Glomerular endothelial cell (primary cell): ENCODE measurements at places on chromosomes 5 and 9. TPM values are rescaled to one million over a fixed set of nuclear protein-coding genes. Genes with fewer than 3 reads are reported as not detected.

The INIP gene
- total RNA-seq: 20.0 and 22.3 TPM in 2 replicates

The OR1J2 gene
- total RNA-seq: not detected in 2 replicates

The TXNDC15 gene
- 39.2 and 55.4 TPM in 2 replicates for total RNA-seq

The TMEM232 gene
- 0.41 TPM in 1 of 2 replicates, not detected in the other for total RNA-seq

The SQSTM1 gene
- total RNA-seq: 632 and 783 TPM in 2 replicates

The IGFBPL1 gene
- 0.35 TPM in 1 of 2 replicates, not detected in the other for total RNA-seq

The C1QTNF3 gene
- total RNA-seq: 3.5 and 10.5 TPM in 2 replicates

The CDHR2 gene
- total RNA-seq: not detected in 2 replicates

The B4GALT1 gene
- 57.3 and 71.0 TPM in 2 replicates for total RNA-seq

GRCh38 chr5:80754900-80755299 is 100.1 kb upstream of the DHFR start:
- no peak for DNase-seq

GRCh38 chr9:75850459-75851200 is 39.8 kb upstream of the PCSK5 start:
- DNase-seq: no peak

- no peak for DNase-seq
Observed at GRCh38 chr5:20660588-20660987, 672.6 kb upstream of the CDH18 start.

GRCh38 chr9:116355153-116355921 is 201.7 kb downstream of the PAPPA start:
- no peak for DNase-seq

DNA sequence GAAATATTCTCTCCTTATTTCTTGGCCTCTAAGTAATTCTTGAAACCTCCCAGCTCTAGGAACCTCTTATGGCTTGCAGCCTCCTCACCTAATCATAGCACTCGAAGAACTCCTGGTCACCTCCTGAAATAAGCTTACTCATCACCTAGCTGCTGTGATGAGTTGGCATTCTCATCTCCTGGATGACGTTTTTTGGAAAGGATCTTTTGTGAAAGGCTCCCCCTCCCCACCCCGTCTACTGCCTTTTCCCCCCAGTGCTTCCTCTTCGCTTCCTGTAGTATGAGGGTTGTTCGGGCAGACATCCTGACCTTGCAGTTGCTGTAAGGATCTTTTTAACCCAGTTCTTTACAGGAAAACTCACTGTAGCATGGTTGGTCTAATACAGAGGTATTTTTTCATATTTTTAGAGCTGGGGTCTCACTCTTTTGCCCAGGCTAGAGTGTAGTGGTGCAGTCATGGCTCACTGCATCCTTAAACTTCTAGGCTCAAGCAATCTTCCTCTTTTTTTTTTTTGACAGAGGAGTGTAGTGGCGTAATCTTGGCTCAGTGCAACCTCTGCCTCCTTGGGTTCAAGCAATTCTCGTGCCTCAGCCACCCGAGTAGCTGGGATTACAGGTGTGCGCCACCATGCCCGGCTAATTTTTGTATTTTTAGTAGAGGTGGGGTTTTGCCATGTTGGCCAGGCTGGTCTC is 41.8 kb downstream of the ARHGAP26 start:
- no peak for DNase-seq

DNA sequence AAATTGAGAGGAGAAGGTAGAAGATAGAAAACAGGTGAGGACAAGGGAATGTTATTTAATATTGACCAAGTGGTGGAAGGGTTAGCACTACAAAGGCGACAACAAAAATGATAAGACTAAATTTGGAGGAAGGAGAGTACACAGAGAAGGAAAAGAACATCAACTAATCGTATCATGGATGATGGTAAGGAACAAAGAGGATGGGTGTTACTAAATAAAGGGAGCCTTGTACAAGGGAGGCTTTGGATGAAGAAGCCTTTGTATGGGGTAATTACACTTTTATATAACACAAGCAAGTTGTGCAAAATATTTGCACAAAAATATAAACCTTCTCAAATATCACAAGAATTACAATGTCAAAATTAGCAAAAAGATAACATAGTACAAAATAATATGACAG is 125.7 kb downstream of the ZNF608 start:
- DNase-seq: no peak

GRCh38 chr5:11076945-11077613 is 316.0 kb upstream of the DAP start:
- no peak for DNase-seq

GRCh38 chr5:142325725-142326479 is 1.1 kb upstream of the SPRY4 start:
- no peak for DNase-seq

DNA sequence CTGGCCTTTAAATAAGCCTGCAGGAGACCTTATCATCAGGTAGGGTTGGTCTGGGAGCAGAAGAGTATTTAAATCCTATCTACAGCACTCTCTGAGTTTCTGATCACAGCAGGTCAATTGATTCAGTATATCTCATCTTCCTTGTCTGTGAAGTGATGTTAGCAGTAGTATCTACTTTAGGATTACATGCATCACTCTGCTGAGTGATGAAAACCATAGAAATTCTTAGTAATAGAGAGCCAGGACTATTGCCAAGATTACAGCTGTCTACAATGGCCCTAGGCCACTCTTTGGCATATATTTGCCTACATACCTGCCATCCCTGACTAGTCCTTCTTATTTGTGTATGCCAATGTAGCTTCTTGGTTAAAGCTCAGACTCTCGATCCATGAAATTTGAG is 183.8 kb downstream of the ASTN2 start:
- no peak for DNase-seq

DNA sequence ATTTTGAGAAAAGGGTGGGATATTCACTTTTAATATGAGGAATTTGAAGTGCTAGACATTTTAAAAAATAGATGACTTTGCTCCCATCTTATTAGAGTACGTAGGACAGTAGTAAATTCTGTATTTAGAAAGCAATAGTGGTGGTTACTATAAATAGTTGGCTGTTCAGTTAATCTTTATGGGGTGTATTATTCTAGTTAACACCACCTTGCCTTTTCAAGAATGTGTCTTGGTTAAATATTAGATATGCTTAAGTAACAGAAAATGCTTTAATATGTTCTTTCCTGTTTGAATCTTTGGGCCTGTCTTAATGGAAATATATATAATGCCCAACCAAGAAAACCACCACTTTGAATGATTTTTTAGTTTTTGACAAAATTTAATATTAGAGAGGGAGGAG is 608.7 kb upstream of the FAM174A start:
- no peak for DNase-seq

- DNase-seq: no peak
Observed at GRCh38 chr5:56696900-56697299, 118.4 kb upstream of the MAP3K1 start.

DNA sequence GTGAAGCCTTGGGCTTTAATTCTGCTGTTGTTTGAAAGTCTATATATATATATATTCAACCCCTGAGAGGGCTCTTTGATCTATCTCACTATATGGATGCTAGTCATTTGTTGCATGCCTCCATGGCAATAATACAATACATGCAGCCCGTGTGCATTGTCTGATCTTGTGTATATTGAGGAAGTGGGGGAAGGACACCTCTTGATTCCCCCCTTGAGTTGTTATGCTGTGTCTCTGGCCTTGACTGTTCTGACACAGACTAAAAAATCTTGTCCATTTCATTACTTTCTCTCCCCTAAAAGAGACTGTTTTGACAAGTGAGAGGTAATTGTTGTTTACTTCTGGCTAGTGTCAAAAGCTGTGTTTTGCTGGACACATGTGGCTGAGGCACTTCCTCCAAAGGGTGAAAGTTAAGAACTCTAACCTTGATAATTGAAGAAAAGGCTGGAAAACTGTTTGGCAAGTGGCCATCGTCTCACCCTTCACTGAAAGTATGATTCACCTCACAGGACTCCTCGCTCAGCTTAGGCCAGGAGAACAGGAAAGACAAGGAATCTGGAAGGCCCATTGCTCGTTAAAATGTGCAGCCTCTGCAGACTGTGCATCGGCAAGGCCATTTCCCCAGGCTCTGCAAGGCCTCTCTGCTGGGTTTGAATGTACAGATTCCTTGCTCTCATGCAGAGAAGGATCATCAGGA is 304.0 kb downstream of the PRELID2 start:
- peak; percentile 82 for DNase-seq

- DNase-seq: no peak
Observed at GRCh38 chr9:94108584-94108983, 24.3 kb downstream of the PTPDC1 start.

DNA sequence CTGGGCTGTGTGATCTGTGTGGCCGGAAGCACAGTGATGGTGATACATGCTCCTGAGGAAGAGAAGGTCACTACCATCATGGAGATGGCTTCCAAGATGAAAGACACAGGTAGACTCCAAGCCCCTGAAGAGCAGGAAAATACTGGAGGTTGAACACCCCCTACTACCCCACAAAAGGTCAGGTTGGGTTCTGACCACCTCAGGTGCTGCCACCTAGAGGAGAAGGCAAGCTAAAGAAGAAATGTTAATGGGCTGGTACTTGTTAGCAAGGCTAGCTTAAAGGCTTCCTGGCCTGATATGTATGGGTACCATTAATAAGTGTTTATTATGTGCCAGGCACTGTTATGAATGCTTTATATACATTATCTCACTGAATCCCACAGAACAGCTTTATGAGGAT is 11.7 kb downstream of the NIPAL4 start:
- no peak for DNase-seq

- DNase-seq: no peak
Observed at GRCh38 chr5:149869411-149869821, 75.2 kb downstream of the PDE6A start.

DNA sequence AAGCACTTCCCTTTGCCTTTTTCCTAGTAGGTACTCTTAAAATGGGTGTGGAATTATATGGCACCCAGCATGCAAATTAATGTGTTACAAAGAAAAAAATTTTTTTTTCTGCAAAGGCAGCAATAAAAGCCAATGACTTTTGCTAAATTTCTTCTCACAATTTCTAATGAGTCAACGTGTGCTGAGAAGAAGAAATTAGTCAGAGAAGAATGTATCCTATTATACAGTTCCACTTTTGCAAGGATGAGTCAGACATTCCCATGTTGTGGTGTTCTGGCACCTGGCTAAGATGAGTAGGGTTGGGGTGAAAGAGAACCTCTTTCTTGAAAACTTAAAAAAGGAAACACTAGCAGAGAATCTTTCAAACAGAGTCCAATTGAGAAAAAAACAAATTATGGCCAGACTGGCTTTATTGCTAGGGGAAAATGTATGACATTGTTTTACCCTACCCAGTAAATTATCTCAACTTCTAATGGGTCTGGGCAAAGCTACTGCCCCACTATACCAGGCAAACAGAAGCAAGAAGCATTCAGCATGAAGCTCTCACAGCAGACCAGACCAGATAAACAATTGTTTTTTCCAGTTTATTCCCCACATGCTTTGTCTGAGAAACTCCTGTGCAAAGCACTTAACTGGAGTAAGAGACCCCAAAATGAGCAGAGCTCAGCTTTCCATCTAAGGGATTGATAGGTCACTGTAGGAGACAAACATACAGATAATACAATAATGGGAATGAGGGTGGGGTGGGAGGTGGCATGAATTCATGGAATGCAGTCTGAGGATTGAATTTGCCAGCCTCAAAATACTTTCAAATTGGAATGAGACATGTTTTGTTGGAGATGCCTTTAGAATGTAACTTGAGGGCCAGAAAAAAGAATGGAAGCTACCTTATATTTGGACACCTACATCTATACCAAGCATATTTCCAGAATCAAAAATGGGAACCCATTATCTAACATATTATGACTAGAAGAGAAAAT is 220.8 kb upstream of the RFX3 start:
- no peak for DNase-seq

DNA sequence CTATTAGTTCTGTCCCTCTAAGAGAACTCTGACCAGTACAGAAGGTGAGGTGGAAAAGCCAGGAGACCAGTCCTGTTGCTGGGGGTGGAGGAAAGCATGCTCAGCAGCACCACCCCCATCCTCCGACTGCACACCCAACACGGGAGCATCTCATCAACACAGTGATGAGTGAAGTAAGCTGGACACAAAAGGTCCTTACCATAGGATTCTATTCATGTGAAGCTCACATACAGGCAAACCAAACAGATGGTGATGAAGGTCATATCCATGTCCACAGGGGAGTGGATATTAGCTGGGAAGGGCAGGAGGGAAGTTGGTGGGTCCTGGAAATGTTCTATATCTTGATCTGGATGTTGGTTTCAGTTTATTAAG is 14.8 kb upstream of the MARCHF6 start:
- DNase-seq: no peak

- no peak for DNase-seq
Observed at GRCh38 chr9:129757045-129757444, 4.2 kb upstream of the PTGES start.

DNA sequence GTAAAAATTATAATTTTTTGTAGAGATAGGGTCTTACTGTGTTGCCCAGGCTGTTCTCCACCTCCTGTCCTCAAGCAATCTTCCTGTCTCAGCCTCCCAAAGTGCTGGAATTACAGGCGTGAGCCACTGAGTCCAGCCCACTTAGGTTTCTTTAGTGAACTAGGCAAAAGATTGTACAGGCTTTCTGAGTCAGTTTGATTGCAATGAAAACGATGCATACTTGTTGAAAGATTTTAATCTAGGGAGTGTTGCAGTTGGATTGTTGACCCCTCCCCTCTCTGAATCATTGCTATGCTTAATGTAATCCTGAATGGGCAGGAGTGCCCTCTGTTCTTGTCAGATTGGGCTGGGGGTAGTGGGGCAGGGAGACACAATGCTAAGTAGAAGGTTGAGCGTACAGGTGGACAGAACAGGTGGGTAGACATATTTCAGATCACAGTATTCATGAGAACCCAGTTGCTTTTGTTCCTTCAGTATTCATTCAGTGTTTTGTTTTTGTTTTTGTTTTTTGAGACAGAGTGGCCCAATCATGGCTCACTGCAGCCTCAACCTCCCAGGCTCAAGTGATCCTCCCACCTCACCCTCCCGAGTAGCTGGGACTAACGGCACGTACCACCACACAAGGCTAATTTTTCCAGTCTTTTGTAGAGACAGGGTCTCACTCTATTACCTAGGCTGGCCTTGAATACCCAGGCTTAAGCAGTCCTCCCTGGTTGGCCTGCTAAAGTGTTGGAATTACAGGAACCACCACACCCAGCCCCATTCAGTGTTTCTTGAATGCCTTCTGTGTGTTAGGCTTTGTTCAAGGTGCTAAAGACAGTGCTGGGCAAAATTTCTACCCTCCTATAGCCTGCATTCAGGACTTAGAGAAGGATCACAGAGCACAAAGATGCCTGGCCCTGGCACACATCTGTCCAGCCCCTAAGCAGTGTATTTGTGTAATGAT is 70.1 kb downstream of the KIAA1958 start:
- DNase-seq: no peak

GRCh38 chr5:79936002-79936645 is 54.9 kb downstream of the MTX3 start:
- no peak for DNase-seq

GRCh38 chr5:157597277-157597676 is 21.7 kb upstream of the ADAM19 start:
- no peak for DNase-seq

GRCh38 chr5:142065273-142065672 is 43.3 kb upstream of the NDFIP1 start:
- DNase-seq: no peak
